ENCODE measurements at places on chromosomes 5 and 9.

DNA sequence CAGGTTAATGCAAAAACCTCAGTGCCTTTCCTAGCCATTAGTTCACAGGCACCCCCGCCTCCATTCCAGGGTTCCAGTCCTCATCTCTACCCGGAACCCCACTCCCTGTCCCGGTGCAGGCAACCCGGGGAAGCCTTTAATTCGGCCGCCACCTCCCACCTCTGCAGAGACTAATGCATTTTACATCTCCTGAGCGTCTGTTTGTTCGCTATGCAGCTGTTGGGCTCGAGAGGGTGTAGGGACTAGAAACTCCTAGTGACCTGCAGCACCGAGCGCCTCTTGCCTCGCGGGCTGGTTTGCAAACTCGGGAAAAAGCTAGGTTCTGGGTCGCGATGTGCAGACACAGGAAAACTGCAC is 3.6 kb downstream of the GDNF start:
- no peak for DNase-seq

- no peak for DNase-seq
Measured at GRCh38 chr5:178333821-178334481, 101.3 kb upstream of the PHYKPL start.

DNA sequence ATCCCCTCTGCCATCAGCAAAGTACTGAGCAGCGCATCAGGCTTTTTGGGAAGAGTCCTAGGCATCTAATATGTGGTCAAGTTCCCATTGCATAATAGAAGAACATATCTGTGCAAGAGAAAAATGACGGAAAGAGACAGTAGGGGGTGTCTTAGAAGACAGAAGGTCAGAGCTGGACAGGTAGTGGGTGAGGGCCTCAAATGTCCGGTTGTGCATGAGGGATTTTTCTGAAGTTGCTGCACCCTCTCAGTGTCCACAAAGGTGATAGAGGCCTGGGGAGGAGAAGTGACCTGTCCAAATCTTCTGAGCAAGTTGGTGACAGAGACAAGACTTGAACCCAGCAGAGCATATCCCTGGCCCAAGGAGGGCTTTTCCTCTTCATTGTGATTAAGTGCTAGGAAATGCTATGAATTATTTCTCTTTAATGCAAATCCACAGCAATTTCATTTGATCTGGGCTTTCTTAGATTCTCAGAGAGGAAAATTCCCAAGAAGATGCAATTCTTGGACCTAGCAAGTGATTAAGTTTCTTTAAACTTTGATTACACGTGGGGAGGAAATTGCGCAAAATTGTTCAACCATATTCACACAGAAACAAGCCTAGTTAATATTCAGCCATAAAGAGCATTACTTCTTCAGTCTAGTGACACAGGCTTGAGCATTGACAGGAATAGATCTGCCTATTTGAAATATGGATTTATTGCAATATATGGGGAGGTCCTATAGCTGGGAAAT is at the start of gene OR2S2:
OR2S2 (minus strand) TSS at position 51 of the 734 bp plus-strand sequence. CDS start 56 bp downstream, outside the sequence.
- no peak for DNase-seq

GRCh38 chr5:38532165-38532669 is 24.2 kb downstream of the LIFR start:
- no peak for DNase-seq

GRCh38 chr9:38096238-38096805 is 27.3 kb upstream of the SHB start:
- DNase-seq: no peak

- no peak for DNase-seq
Measured at GRCh38 chr5:36502608-36503007, 103.8 kb upstream of the SLC1A3 start.

DNA sequence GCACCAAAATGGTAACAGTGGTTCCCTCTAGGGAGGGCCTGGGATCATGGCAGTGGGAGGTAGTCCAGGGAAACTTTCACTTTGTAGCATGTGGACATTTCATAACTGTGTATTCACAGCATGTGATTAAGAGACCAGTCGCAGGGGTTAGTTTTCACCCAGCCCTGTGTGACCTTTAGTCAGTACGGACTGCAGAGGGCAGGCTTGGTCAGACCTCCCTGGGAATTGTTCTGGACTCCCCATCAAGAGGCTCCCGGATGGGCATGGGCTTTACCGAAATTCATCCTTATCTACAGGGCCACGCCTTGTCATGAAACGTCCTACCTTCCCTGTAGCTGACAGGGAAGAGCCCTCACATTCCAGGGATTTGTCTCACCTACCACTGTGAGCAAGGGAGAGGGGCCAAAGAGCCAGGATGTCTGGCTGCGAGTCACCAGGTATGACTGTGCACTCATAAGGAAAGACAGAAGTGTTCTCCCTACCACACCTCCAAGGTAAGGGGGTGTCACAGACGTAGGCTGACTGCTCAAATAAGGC is 19.9 kb downstream of the GPX3 start:
- no peak for DNase-seq

DNA sequence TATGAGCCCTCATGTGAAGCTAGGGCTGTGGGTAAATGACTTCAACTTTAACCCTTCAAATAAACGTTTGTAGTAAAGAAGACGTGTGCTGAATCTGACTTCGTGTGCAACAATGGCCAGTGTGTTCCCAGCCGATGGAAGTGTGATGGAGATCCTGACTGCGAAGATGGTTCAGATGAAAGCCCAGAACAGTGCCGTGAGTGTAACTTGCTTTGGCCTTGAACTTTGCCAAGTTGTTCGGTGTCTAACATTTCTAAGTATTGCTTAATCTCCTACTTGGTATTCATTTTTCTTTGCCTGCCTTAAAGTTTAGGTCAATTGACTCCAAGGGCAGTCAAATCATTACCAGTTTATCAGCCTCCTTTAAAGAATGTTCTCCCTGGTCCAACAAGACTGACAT is 18.2 kb downstream of the VLDLR start:
- DNase-seq: no peak

GRCh38 chr9:135291165-135291564 is 188.4 kb upstream of the PPP1R26 start:
- DNase-seq: no peak

GRCh38 chr5:32586276-32586599 is 881 bp downstream of the SUB1 start:
- DNase-seq: no peak

GRCh38 chr9:38713426-38713825 is 6.5 kb downstream of the FAM240B start:
- DNase-seq: no peak

GRCh38 chr5:174769005-174769404 is 44.6 kb downstream of the MSX2 start:
- DNase-seq: no peak

- DNase-seq: no peak
Measured at GRCh38 chr9:129318121-129319075, 140.3 kb upstream of the IER5L start.

DNA sequence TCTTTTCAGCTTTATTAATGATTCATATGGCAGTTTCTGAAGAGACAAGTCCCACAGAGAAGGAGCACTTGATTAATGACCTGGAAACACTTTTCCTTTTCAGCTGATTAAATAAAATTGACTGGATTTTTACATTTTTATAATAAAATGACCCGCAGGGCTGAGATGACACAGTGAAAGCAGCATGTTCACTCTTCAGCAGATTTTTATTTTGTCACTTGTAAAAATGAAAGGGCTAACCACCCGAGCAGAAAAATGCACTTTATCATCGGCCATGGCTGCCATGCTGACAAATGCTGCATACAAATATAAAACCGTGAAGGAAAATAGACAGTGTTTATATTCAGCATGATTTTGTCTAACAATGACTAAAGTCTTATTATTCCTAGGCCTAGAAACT is 321.6 kb upstream of the ITGA1 start:
- no peak for DNase-seq

DNA sequence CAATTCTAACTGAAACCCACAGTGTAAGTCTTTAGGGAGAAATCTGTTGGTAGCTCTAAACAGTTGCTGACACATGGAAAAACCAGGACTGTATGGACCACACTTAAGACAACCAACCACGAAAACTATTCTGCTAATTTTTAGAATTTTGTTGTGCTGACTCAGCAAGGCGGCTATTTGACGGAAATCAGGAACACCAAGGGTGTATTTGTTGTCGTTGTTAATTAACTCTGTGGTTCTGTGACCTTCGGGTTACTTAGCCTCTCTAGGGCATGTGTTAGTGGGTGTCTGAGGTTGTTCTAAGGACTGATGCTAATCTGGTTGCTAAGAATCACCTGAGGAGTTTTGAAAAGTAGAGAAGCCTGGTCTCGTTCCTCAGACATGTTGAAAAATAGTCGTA is 79.2 kb downstream of the ATP10B start:
- DNase-seq: no peak

GRCh38 chr9:93298498-93299417 is 114.8 kb downstream of the WNK2 start:
- DNase-seq: no peak
